ENCODE measurements at places on chromosomes 13 and 19. TPM values are rescaled to one million over a fixed set of nuclear protein-coding genes. Genes with fewer than 3 reads are reported as not detected.

DNA sequence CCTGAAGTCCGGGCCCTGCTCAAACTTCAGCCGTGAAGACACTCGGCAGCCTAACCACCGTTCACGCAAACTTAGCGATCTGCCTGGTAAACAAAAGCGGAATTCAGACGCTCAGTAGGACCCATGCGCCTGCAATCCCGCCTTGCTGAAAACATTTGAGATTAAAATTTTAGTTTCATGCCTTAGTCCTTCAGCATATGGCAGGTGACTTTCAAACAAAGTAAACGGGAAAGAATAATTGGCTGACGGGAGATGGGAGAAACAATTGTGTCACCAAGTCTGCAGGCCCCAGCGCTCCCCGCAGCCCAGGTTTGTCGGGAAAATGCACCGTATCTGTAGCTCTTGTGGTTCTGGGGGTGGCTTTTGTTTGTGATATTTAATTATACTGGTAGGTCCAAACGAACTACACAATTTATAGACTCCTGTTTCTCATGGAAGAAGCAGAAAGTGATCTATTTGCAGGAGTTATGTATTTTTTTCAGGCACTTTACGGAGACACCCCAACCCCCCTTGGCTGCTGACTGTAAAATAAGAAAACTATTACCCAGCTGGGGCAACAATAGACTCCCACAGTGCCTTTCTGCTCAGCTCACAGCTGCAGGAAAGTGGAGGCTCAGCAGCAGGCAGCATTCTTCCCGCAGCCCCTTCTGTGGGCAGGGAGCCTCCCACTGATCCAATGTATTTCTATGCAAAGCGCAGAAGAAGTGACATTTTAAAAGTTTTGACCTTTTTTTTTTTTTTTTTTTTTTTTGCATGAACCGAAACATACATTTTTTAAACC, 94.8 kb downstream of the SOX1 start:
- no peak for DNase-seq

- DNase-seq = no peak
Observed at GRCh38 chr19:56071151-56071550, 49.9 kb downstream of the ZNF787 start.

- DNase-seq = no peak
Observed at GRCh38 chr13:95155504-95155903, 145.7 kb downstream of the ABCC4 start.

DNA sequence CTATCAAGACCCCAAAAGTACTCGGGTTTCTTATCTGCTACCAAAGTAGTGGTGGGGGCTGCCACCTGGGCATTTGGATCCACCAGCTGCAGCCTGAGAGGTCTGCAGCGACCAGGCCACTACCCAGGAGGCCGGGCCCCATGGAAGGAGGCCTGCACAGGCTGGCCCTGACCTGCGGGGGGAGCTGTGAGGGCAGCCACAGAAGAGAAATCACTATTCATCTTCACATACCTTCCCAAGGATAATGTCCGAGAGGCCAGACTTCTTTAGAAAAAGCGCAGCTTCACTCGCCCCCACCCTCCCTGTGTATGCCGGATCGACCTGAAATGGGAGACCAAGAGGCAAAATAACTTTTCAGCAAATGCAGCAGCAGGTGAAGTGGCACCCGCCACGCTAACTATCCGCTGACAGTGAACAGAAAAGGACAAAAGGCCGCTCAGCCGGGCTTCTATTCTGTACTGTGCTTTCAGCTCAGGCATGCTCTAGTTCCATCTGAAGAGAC, 30.1 kb downstream of the EPS15L1 start:
- DNase-seq = no peak

DNA sequence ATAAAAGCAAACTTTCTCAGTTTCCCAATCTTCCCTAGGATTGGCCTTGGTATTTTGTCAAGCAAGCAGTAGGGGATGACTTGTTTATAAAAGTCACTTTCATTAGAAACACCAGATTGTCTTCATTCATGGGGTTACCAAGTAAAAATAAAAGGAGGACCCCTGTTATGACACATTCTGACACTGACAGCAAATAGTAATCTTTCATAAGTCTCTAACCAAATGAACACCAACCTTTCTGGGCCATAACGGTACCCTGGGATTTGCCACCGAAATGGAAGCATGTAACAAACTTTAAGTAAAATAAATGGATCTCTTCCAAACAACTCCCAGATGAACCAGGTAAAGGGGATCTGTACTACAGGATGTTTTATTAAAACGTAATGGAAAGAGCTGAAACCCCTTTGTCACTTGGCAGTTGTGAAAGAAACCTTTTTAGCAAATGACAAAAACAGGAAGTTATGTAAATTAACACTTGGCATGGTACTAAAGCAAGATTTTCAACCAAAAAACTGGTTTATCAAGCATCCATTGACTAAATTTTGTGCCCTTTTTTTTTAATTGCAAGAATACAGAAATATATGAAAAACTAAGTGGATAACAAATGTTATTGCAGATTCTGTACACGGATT, 335.6 kb downstream of the RBM26 start:
- no peak for DNase-seq

- no peak for DNase-seq
Observed at GRCh38 chr19:58037927-58038687, 4.3 kb downstream of the ZSCAN1 start.

DNA sequence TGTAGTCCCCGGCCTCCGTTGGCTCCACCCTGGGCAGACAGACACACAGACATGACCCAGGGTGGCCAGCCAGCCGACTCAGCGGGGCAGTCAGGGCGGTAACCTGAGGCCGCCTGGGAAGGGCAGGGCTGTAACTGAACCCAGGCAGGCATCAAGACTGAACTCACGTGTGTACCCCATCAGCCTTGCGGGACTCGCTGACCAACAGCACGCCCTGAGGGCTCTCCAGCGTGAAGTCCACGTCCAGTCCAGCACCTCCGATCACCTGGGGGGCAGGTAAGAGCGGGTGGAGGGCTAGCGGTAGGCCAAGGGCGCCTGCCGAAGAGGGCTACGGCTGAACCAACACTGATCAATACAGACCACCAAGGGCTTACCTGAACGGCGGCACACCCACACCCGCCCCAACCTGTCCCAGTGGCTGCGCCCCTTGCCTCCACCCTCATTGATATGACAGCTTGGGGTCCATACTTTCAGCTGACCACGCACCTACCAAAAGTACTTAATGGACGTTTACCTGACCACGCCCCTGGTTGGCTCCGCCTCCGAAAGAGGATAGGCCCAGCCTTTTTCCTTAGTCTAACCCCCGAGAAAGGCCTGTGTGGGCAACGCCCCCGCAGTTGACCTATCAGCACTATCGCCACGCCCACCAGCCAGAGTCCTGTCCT, 791 bp downstream of the TMED1 start:
- DNase-seq = peak; percentile 51

DNA sequence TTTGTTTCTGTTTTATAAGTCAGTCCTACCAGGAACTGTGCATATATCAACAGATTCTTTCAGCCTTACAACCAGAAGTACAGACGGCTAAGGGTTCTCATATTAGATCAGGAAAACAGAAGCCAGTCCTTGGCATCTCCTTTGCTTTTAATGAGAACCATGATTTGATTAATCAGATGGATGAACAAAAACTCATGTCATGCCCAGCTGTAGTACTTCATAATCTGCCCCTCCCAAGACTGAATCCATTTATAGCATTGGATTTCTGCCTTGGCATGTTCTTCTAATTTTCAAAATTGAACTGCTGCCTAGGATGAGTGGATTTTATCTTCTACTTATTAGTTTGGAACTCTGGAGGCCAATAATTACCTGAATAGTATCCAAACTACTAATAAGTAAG, 617.2 kb downstream of the SLITRK5 start:
- DNase-seq = no peak

- DNase-seq = no peak
Observed at GRCh38 chr13:42485272-42485671, 88.7 kb upstream of the TNFSF11 start.

DNA sequence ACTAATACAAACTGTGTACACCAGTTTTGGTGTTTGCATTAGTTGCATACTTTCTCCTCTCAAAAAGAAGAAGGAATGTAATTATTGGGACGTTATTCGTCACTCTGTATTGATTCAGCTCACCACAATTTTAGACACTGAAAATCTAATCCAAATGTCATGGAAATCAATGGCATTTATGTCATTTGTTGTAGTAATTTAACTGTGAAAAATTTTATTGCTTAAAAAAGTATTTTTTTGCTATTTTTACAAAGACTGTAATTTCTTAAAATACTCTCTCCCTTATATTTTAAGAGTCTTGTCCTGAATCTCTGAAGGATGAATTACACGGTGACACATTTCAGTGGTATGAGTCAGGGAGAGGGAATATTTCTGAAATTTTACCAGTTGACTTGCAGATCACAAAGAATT, 2117.6 kb downstream of the PCDH9 start:
- no peak for DNase-seq

DNA sequence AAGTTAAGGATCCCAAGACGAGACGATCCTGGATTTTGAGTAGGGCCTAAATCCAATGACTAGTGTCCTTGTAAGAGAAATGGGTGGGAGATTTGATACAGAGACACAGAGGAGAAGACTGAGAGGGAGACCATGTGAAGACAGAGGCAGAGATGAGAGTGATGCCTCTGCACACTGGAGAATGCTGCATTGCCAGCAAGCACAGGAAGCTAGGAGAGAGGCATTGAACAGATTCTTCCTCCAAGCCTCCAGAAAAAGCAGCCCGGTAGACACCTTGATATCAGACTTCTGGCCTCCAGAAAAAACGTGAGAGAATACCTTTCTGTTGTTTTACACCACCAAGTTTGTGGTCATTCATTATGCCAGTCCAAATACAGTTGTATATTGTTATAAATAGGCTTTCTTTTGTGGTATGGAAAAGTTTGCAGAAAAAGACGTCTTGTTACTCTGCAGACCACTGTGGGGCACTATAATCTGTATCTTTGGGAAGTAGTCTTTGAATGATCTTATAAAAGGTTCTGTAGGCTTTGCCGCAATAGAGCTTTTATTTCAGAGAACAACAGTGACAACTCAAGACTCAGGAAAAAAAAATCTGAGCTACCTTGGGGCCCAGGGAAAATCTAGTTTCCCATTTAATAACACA, 17.9 kb upstream of the RFC3 start:
- DNase-seq = peak; percentile 63

- no peak for DNase-seq
Observed at GRCh38 chr19:14325863-14326262, 55.4 kb upstream of the ADGRE5 start.

GRCh38 chr19:383922-384798, 24.8 kb downstream of the C2CD4C start:
- DNase-seq = peak; percentile 51

DNA sequence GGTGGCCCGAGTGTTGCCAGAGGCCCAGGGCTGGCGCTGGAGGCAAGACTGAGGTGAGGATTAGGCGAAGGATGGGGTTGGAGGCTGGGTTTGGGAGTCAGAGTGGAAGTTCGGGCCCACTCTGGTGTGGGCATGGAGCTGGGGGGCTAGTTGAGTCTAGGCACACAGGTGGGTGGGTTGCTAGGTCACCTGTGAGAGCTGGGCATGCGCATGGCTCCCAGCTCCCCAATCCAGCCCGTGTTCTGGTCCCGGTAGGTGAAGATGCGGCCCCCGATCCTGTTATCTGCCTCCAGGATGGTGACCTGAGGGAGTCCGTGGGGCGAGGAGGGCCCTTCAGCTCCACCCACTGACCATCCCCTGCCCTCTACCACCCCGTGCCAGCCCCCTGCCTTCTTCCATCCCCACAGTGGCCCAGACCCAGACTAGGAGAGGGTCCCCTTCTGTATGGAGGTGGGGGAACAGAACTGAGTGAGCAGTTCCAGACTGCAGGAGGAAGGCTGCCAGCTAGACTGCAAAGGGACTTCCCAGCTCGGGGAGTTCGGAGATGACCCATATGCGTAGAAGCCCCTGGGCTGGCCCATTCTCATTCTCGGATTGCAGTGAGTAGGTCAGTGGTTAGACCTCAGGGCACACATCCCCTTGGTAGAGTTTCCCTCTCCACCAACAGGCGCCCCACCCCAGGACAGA, 1.7 kb downstream of the IL4I1 start:
- no peak for DNase-seq

DNA sequence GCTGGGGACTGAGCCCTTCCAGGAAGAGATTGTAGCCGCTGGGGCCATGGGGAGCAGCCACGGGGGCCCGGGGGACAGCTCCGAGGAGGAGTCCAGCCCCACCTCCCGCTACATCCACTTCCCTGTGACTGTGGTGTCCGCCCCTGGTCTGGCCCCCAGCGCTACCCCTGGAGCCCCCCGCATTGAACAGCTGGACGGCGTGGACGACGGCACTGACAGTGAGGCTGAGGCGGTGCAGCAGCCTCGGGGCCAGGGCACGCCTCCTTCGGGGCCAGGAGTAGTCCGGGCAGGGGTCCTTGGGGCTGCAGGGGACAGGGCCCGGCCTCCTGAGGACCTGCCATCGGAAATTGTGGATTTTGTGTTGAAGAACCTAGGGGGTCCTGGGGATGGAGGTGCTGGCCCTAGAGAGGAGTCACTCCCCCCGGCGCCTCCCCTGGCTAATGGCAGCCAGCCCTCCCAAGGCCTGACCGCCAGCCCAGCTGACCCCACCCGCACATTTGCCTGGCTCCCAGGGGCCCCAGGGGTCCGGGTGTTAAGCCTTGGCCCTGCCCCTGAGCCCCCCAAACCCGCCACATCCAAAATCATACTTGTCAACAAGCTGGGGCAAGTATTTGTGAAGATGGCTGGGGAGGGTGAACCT, 9.6 kb downstream of the IGFLR1 start:
- no peak for DNase-seq

GRCh38 chr19:41869374-41869955, 7.6 kb upstream of the CD79A start:
- DNase-seq = no peak

- no peak for DNase-seq
Observed at GRCh38 chr13:101627556-101627943, 175.1 kb downstream of the ITGBL1 start.

- DNase-seq = no peak
Observed at GRCh38 chr13:36105726-36106125, 25.5 kb downstream of the DCLK1 start.

- DNase-seq = no peak
Observed at GRCh38 chr13:50810998-50811397, 32.5 kb downstream of the DLEU7 start.

DNA sequence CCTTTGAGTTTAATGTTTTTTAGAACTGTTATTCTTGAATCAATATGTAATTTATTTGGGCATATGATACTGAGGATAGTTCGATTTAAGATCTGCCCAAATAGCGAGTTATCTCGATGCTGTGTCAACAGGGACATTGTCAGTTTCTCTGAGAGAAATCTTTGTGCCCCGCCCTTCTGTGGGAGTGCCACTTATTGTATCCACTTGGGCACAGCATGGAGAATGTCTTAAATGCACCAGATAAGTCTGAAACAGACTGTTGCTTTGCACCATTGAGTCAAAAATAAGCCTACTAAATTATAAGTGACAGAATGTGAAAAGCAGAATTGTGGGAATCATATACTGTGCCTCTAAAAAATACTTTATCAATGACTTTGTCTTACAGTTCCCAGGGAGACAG, 45.6 kb downstream of the RNASEH2B start:
- no peak for DNase-seq

- no peak for DNase-seq
Observed at GRCh38 chr19:46482631-46483030, 11.3 kb upstream of the PNMA8A start.

TUBB4A gene
- polyA plus RNA-seq = 1.4 TPM

CGB5 gene
- polyA plus RNA-seq = not detected

OR7C1 gene
- 0.27 TPM for polyA plus RNA-seq

GPC5 gene
- polyA plus RNA-seq = 0.63 TPM

PTH2 gene
- polyA plus RNA-seq = not detected

MAST1 gene
- polyA plus RNA-seq = 0.66 TPM

SPTBN4 gene
- polyA plus RNA-seq = 0.81 TPM

TEKTIP1 gene
- polyA plus RNA-seq = 4.0 TPM

Measured in muscle of back (tissue), 13 donors.